T-helper 2 cell (primary cell): ENCODE measurements at places on chromosomes 1 and 21.
A peak's percentile ranks its signal among the peaks of the same experiment; 100 is the strongest.

GRCh38 chr21:15010645-15011044 lies 54.2 kb downstream of the NRIP1 start:
- no peak for DNase-seq

GRCh38 chr21:44723177-44724131 lies 12.1 kb upstream of the TSPEAR start:
- peak; percentile 28 for DNase-seq

DNA sequence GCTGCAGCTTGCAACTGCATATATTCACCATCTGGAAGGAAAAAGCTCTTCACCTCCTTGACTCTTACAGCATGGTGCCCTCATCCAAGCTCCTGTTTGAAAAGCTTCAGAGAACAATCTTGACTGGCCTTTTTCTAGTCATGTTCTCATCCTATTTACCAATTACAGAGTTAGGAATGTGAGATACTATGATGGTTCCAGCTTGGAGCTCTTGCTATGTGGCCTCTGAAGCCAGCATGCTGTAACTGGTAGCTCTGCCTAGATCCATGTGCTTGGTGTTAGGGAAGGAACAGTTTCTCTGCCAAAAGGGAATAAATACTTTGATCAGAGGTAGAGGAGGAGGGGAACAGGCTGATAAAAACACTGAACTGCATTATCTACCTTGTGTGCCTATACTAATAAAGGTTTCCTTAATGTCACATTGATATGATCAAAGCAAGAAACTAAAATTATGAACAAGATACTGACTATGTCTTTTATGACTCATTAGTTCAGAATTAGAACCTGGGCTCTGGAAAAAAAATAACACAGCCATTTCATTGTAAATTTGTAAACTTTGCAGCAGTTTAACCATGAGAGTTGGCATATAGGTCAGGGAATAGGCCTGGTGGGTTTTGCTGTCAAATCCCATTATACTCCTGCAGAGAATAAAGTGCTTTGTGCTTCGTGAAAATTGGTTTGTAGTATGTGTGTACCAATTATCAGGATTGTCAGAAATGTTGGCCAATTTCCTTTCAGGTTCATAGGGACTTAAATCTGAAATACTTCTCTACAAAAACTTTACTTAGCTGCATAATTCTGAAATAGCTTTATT lies 92.7 kb downstream of the LEPR start:
- no peak for DNase-seq

DNA sequence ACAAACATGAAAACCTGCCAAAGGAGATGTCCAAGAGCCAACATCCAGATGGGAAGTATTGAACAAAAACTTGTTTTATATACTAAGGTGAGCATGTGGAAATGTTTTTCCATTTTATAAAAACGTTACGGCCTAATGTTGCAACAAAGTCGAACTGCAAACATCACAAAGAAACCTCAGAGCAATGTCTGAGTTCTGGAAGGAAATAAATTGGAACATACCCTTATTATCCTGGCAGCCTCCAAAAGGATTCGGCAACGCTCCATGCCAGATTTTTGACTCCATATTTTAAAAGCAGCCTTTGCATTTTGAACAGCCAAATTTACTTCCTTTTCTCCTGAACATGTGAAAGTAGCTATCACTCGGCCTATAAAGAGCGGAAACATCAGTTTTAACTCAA lies 3.3 kb downstream of the ALDH9A1 start:
- no peak for DNase-seq

GRCh38 chr1:208182880-208183645 lies 61.1 kb downstream of the PLXNA2 start:
- DNase-seq, result no peak

GRCh38 chr1:172326136-172326535 lies 94.3 kb upstream of the C1orf105 start:
- no peak for DNase-seq

DNA sequence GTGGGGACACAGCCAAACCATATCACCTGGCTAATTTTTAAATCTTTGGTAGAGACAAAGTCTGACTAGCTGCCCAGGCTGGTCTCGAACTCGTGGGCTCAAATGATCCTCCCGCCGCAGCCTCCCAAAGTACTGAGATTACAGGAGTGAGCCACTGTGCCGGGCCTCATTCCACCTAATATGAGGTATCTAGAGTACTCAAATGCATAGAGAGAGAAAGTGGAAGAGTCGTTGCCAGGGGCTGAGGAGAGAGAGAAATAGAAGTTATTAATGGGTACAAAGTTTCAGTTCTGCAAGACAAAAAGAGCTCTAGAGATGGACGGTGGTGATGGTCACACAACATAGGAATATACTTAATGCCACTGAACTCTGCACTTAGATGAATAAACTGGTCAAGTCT lies 119.6 kb downstream of the TOMM20 start:
- no peak for DNase-seq
